ENCODE measurements at places on chromosomes 4 and X.

GRCh38 chrX:68936608-68937007, 107.8 kb downstream of the EFNB1 start:
- no peak for DNase-seq

DNA sequence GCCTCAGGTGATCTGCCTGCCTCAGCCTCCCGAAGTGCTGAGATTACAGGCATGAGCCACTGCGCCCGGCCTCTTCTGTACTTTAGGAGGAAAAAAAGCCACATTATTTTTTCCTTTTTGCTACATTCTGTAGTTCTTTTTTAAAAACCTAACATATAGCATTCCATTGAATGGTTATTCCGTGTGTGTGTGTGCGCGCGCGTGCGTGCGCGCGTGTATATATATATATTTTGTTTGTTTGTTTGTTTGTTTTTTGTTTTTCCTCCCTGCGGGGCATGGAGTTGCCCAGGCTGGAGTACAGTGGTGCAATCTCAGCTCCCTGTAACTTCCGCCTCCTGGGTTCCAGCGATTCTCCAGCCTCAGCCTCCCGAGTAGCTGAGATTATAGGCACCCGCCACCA, 59.5 kb downstream of the ARHGAP10 start:
- DNase-seq, result no peak

GRCh38 chrX:141904262-141904661, 568 bp downstream of the MAGEC1 start:
- DNase-seq, result peak; percentile 1

DNA sequence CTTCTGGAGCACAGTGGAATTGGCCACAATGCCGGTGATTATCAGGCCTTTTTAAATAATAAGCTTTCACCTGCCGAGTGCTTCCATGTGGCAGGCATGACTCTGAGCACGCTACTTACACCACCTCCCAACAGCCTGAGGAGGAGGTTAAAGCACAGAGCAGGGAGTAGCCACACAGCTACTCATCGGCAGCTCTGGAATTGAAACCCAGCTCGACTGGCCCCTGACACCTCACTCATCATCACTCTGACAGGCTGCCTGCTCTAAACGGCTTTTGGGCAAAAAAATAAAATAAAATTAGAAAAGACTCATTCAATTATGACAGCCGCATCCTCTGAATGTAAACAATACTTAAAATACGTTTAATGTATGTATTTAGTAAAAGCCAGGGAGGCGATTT, 326.4 kb upstream of the NOCT start:
- DNase-seq, result no peak

DNA sequence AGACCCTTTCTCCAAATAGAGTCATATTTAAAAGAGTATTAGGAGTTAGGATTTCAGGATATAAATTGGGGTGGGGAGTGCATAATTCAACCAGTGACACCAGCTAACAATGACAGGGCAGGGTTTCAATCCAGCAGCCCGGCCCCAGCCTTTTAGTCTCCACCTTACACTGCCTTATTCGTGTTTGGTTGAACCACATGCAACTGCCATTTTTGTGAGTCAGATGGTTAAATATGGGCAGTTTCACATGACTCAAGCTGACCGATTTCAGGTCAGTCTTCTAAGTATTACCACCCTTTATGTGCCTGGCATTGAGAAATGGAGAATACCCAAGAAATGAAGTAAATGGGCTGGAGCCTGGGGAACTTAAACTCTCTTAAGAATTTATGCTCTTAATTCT, 102.8 kb downstream of the STOX2 start:
- DNase-seq, result no peak

DNA sequence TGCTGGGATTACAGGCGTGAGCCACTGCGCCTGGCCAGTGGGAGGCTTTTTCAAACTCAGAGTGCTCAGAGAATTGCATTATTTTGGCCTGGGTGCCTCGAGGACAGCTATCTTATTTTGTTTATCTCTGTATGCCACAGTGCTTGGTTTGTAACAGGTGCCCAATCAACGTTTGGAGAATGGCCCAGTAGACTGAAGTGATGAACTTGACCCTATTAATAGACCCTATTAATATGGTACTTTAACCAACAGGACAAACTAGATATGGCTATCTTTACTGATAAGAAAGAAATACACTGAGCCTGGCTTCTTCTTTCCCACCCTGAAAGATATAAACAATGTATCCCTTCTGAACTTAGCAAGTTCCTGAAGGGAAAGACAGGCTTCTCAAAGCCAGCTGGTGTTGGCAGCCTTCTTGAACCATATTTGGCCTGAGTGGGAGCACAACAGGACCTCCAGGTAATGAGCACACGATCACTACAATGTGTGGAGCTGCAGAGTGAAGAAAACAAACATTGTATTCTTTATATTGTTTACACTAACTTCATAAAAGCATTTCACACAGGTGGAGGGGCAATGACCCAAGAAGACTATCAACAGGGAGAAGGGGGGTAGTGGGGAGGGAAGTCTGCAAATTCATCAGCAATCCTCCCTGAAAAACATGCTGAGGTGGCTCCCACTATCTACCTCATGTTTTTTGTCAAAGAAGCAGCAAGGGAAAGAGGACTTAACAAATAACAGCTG, 41.7 kb downstream of the PRPS1 start:
- no peak for DNase-seq

- DNase-seq, result no peak
Measured at GRCh38 chr4:153684182-153684970, at the start of gene TLR2. TLR2 (plus strand) TSS chr4:153684280; CDS start chr4:153702908, 18,628 bp downstream.

DNA sequence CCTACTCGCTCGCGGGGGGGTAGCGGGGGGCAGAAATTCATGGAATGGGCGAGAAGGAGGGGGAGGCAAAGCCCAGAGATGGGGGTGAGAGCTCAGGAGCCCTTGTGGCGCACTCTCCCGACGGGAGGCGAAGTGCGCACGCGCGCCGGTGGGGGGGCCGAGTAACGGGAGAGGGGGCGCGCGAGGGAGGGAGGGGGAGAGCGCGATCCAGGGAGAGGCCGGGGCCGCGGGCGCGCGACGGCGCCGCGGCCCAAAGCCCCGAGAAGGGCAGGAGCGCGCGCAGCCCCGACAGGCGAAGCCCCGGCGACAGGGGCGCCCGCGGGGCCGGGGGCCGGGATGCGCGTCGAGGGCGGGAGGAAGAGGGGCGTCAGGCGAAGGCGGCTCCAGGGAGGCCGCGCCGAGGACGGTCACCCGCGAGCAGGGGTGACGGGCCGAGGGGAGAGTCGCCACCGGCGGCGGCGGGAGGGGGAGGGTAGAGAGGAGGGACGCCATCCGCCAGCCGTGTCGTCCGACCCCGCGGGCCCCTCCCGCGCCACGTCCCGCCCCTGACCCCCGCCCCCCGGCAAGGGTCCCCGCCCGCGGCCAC, 421 bp downstream of the MECP2 start:
- DNase-seq, result peak; percentile 86

- no peak for DNase-seq
Measured at GRCh38 chrX:97846228-97846627, 962.5 kb downstream of the RPA4 start.

DNA sequence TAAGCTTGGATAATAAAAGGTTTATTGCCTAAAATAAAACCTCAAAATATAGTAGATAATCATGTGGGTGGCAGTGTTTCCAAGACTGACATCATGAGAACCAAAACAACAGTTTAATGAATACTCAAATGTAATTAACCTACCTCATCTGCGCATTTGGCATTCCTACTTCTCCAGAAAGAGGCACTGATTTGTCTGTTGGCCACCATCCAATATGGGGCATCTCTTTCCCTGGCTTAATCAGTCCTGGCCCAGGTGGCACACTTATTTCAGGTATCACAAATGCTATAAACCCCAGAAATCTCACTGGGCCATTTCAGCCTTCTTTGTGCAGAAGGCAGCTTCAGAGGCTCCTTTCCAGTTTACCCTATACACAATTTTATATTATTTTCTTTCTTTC, 192.2 kb downstream of the COMMD8 start:
- no peak for DNase-seq

DNA sequence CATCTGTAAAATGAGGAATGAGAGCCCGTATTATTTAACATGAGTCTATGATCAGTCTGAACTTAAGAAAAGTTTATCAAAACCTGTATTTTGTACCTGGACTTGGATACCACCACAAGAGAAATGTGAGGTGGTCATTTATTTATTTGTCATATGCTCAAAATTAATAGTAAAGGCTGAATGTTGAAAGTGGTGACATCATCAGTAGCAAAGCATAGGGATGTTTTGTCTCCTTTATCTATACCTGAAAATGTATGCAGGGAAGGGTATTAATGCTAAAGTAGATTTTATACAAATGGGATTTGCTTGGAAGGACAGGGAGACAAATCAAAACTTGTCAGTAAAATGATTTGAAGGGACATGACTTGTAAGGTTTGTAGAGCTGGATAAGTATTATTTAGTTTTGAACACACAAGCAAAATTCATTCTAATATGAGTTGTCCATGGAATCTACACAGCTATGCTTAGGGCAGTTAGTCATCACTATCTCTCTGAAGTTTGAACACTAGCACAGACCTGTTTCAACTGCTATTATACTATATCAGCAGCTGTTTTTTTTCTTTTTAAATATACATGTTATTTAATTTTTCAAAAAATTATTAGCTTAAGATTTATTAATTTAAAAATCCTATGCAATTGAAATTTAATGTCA, 52.4 kb upstream of the GUCY1A1 start:
- no peak for DNase-seq

DNA sequence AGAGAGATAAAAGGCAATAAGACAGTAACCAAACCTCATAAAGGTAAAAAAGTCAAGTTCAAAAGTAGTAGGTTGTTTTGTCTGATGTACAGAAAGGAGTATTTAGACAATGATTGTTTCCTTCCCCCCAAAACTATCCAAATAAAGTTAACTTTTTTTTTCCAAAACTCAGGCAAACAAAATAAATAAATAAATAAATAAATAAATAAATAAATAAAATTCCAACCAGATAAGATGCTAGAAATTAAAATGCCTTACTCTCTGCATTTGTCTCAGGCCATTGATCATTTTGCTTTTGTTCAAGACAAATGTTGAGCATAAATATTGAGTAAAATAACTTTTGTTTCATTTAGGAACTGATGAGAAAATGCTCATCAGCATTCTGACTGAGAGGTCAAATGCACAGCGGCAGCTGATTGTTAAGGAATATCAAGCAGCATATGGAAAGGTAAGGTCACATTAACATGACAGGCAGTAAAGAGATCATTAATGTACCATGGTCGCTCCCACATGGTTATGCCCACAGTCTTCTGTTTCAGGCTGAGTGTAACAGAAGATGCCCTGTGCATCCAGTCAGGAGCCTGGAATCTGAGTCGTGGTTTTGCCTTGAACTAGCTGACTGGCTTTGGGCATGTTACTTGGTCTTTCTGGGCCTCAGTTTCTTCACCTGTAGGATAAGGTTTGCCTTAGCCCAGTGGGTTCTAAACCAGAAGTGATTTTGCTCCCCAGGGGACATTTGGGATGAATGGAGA, 27.3 kb downstream of the ANXA3 start:
- no peak for DNase-seq

DNA sequence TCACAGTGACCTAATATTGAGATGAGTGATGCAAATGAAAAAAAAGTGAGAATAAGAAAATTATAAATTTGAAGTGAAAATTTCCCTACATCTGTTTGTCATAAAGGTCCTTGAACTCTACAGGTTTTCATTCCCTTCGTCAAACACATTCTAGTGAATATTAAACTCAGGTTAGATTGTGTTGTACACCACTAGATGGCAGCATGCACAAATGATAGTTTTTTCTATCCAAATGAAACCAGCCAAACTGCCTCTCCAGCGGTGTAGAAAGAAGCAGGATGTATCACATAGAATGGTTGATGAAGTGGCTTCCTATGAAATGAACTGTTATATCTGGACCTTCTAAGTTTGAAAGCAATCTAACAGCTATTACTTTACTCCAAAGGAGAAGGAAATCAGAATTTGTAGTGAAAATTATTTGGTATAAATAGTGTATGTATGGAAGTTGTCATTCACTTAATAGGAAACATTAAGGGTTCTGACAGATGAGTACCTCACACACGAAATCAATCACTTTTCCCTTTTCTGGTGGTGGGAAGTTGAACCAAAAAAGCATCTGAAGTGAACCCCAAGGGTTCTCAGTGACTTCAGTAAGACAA, 382.7 kb downstream of the UNC5C start:
- peak; percentile 57 for DNase-seq

DNA sequence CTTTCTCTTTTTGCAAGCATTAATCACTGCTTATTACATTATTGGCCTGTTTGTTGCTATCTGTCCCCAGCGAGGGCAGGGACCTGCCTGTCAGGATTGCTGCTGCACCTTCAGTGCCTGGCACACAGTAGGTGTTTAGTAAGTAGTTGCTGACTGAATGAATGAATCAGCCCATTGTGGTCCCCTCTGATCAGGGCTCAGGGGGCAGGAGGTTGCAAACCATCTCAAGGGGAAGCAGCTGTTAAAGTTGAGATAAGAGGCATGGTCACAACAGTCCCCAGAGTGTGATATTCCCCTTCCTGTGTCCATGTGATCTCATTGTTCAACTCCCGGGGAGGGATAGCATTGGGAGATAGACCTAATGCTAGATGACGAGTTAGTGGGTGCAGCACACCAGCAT, 85.4 kb downstream of the WFS1 start:
- DNase-seq, result no peak

- DNase-seq, result peak; percentile 53
Measured at GRCh38 chr4:150078041-150078578, at the start of gene DCLK2. DCLK2 (plus strand) TSS chr4:150078445; CDS start chr4:150079028, 583 bp downstream.

GRCh38 chr4:6912441-6912840, 2.8 kb downstream of the TBC1D14 start:
- no peak for DNase-seq

DNA sequence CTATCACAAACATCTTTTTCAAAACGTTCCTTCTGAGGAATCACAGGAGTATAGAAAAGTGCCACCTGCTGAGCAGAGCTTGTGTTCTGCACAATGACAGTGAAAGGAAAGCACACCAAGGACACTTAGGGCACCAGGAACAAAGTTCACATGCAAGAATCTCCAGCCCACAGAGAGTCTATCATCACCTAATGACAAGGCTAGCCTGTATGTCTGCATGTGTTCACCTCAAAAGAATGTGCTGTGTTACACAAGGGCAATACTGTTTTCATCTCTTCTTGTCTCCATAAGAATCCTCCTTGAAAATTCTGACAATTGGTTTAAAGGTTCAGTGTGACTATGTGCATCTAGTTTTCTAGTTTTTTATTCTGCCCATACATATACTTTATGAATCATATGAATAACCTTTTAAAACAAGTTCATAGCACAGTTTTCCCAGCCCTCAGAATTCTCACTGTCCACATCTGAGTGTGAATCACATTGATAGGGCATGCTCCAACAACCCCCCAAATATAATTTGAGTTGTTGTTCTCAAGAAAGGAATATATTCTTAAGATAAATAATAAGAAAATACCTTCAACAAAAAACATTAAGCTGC, 118.0 kb downstream of the PWWP3B start:
- DNase-seq, result no peak

DNA sequence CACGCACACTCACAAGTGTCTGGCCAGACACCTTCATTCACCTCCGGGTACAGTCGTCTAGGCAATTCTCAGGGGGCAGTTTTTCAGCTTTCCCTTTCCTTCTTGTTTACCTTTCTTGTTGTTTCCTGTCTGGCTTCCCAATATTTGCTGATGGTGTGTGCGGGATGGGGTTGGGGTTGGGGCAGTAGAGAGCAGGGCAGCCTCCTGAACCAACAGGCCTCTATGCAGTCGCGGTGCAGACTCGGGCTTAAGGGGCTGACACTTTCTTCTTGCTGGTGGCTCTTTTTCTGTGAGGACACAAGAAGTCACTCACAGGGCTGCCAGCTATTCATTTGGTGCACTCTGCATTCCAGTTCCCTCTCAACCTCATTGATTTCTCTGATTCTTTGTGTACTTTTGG, 56.4 kb downstream of the NBDY start:
- DNase-seq, result no peak

GRCh38 chr4:142660728-142661127, 185.4 kb downstream of the INPP4B start:
- no peak for DNase-seq

Measured in NCI-H1930 (cell line).